ENCODE measurements at places on chromosomes 1 and 21. TPM values are rescaled to one million over a fixed set of nuclear protein-coding genes. Genes with fewer than 3 reads are reported as not detected.

The DEPDC1 gene
- 9.4 TPM for polyA plus RNA-seq

The PLEKHA6 gene
- polyA plus RNA-seq, result 0.01 TPM

The CATSPERE gene
- polyA plus RNA-seq, result not detected

The OLIG2 gene
- polyA plus RNA-seq, result not detected

The TP53BP2 gene
- polyA plus RNA-seq, result 39.6 TPM

DNA sequence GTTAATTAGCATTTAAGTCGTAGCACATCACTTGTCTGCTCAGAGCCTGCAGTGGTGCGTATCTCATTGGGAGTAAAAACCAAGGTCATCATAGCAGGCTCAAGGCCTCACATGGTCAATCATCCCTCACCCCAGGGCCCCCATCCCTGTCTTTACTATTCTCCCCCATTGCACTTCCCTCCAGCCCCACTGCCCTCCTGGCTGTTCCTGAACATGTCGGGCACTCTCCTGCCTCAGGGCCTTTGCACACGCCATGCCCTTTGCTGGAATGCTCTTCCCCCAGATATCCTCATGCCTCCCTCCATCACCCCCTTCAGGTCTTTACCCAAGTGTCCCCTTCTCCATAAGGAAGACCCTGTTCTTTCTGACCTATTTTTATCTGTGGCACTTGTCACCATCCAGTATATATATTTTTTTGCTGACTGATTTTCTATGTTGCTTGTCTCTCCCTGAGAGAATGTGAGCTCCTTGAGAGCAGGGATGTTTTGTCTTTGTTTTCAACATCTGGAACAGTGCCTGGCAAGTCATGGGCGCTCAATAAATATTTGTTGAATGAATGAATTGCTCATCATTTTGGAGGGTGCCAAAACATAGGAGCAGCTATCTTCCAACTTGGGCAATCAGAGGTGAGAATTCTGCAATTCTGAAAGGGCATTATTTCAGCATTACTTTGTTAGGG is 74.1 kb upstream of the POU3F1 start:
- H3K4me1 ChIP-seq, result no peaks in the 10 kb centered on the region
- H3K4me3 ChIP-seq, result no peak overlapping the region
- H3K27ac ChIP-seq, result no peak overlapping the region

GRCh38 chr1:45116340-45116739 is 90.1 kb downstream of the ZSWIM5 start:
- H3K4me1 ChIP-seq, result no peaks in the 10 kb centered on the region
- H3K27ac ChIP-seq, result no peak overlapping the region
- H3K4me3 ChIP-seq, result no peak overlapping the region
- H3K36me3 ChIP-seq, result no peaks in the 10 kb centered on the region
- H3K27me3 ChIP-seq, result peaks cover 24% of the 10 kb centered on the region

GRCh38 chr1:81549588-81550127 is 251.1 kb upstream of the ADGRL2 start:
- no peak overlapping the region for H3K27ac ChIP-seq
- H3K4me3 ChIP-seq, result no peak overlapping the region

- H3K4me1 ChIP-seq, result no peaks in the 10 kb centered on the region
- no peak overlapping the region for H3K4me3 ChIP-seq
- no peaks in the 10 kb centered on the region for H3K36me3 ChIP-seq
- no peak overlapping the region for H3K27ac ChIP-seq
- no peaks in the 10 kb centered on the region for H3K27me3 ChIP-seq
Observed at GRCh38 chr1:85976516-85977205, 179.9 kb downstream of the COL24A1 start.

DNA sequence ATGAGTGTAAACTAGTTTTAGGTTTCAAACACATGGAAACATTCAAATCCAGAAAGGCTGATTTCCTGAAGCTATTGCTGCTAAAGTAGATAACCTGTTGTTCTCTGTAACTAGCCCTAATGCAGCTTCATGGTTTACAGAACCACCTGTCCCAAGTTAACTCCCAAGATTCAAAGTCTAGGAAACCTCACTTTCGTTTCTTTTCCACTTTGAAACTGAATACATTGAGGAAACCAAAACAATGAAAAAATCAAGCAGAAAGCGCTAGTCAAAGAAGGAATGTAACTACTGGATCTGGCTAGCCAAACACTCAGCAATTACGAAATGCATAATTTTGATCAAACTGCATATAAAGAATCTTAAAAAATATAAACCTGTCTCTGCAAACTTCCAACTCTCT is 17.8 kb downstream of the SLC16A1 start:
- no peak for DNase-seq
- no peaks in the 10 kb centered on the region for H3K27me3 ChIP-seq
- no peak overlapping the region for H3K4me3 ChIP-seq
- peaks cover 11% of the 10 kb centered on the region for H3K4me1 ChIP-seq
- peaks cover 45% of the 10 kb centered on the region for H3K36me3 ChIP-seq

GRCh38 chr1:51147394-51147793 is 45.4 kb downstream of the C1orf185 start:
- no peak overlapping the region for H3K27ac ChIP-seq
- peaks cover 13% of the 10 kb centered on the region for H3K27me3 ChIP-seq
- DNase-seq, result no peak

GRCh38 chr1:231584117-231584516 is 42.5 kb upstream of the DISC1 start:
- no peaks in the 10 kb centered on the region for H3K27me3 ChIP-seq
- H3K4me3 ChIP-seq, result no peak overlapping the region
- DNase-seq, result peak; percentile 46

All from K562 (cell line).